ENCODE measurements at places on chromosomes 7 and 10.

- peak; percentile 35 for DNase-seq
Measured at GRCh38 chr7:97064972-97065587, 40.4 kb upstream of the DLX5 start.

GRCh38 chr10:123278445-123278844 is 124.2 kb downstream of the BUB3 start:
- no peak for DNase-seq

GRCh38 chr10:50615658-50616057 is 8.1 kb downstream of the SGMS1 start:
- peak; percentile 51 for DNase-seq

DNA sequence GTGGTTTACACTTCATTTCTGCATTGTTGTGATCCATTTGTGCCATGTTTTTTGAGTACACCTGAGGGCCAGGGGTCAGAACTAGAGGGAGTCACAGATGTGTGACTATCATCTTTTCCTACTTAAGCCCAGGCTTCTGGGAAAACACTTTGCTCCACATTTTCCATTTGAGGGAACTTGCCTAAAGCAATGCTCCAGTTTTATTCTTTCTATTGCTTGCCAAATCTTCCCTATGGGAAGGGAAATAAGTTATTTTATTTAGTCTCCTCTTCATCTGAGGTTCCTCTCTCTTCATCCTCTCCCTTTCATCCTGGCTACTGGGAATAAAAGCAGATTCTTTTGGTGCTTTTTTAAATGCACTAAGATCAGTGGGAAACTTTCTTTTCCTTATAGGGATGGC is 179.9 kb upstream of the PRSS58 start:
- DNase-seq, result no peak

- DNase-seq, result no peak
Measured at GRCh38 chr7:27193335-27194001, 6.4 kb downstream of the HOXA13 start.

- DNase-seq, result no peak
Measured at GRCh38 chr10:61486738-61487396, 33.7 kb upstream of the TMEM26 start.

GRCh38 chr10:93746844-93747284 is 10.9 kb upstream of the LGI1 start:
- DNase-seq, result no peak

- no peak for DNase-seq
Measured at GRCh38 chr10:1634239-1634638, 103.1 kb downstream of the ADARB2 start.

DNA sequence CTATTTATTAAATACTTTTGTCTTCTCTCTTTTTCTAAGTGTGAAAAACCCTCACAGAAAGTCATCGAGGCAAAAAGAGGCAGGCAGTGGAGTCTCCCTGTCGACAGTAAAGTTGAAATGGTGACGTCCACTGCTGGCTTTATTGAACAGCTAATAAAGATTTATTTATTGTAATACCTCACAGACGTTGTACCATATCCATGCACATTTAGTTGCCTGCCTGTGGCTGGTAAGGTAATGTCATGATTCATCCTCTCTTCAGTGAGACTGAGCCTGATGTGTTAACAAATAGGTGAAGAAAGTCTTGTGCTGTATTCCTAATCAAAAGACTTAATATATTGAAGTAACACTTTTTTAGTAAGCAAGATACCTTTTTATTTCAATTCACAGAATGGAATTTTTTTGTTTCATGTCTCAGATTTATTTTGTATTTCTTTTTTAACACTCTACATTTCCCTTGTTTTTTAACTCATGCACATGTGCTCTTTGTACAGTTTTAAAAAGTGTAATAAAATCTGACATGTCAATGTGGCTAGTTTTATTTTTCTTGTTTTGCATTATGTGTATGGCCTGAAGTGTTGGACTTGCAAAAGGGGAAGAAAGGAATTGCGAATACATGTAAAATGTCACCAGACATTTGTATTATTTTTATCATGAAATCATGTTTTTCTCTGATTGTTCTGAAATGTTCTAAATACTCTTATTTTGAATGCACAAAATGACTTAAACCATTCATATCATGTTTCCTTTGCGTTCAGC is 43.4 kb downstream of the TARP start:
- no peak for DNase-seq

DNA sequence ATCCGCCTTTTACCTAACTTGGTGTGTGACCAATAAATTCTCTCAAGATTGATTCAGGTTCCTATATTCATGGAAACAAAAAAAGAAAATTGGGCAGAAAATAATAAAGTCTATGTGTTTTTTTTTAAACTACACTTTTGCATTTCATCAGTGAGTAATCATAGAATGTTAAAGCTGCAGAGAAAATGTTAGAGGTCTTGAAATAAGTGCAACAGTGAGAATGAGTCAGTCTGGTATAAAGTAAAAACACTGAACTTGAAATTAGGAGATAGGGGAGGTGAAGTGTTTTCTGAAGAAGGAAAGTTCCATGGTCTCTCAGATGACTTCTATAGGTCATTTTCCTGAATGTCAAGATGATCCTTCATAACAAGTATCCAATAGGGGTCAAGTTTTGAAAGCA is 202.6 kb upstream of the NRP1 start:
- no peak for DNase-seq

GRCh38 chr10:112789248-112789647 is 160.8 kb upstream of the TCF7L2 start:
- DNase-seq, result no peak

- no peak for DNase-seq
Measured at GRCh38 chr7:147535701-147536111, 1054.9 kb upstream of the C7orf33 start.

DNA sequence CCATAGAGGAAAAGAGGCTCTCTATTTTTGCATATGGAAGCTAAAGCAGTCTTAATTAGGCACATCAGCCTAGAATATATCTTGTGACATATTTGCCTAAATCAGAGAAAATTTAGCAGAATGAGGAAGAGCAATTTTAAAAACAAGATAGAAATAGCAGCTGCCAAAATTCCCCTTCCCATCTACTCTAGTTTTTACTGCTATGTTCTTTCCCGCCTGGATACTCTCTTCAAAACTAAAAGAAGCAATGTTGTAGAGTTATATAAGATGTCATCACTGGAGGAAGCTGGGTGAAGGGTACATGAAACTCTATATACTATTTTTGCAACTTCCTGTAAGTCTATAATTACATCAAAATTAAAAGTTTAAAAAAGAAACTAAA is 87.0 kb downstream of the ARMH3 start:
- no peak for DNase-seq

DNA sequence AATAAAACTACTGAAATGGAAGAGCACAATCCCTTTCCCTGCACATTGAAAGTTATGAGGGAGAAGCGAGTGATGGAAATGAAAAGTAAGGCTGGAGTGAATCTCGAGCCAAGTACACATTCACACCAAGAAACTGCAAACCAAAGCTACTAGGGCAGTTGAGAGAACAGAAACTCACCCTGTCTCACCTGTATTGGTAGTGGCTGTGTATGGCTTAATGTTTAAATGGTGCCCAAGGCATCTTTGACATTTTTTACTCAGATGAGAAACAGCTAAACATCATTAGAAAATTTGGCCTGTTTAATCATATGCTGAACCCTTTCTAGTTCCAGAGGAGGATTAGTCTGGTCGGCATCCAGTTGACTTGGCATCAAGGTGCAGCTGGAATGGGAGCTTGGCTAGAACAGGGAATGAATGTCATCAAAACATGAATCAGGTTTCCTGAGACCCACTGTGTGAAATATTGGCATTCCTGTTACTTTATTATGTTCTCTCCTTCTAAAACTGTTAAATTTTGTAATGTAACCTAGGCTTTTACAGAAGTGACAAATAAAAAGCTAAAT is 840.8 kb downstream of the GRM8 start:
- no peak for DNase-seq

DNA sequence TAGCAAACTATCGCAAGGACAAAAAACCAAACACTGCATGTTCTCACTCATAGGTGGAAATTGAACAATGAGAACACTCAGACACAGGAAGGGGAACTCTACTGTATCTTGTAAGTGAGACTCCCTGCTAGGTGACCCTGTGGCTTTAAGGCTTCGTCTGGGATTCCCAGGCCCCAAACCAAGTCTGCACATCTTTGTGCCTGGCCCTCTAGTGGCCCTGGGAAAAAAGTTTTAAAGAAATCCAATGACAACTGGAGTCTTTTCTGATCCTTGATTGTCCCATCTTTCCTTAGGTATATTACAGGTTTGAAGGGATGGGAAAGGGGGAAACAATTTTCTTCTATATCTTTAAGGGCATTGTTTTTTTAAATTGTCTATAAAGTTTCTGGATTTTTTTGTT is 10.6 kb upstream of the LIPM start:
- no peak for DNase-seq

- no peak for DNase-seq
Measured at GRCh38 chr10:18352175-18352574, 212.0 kb downstream of the CACNB2 start.

GRCh38 chr7:70738151-70738885 is 393.6 kb upstream of the GALNT17 start:
- DNase-seq, result no peak

DNA sequence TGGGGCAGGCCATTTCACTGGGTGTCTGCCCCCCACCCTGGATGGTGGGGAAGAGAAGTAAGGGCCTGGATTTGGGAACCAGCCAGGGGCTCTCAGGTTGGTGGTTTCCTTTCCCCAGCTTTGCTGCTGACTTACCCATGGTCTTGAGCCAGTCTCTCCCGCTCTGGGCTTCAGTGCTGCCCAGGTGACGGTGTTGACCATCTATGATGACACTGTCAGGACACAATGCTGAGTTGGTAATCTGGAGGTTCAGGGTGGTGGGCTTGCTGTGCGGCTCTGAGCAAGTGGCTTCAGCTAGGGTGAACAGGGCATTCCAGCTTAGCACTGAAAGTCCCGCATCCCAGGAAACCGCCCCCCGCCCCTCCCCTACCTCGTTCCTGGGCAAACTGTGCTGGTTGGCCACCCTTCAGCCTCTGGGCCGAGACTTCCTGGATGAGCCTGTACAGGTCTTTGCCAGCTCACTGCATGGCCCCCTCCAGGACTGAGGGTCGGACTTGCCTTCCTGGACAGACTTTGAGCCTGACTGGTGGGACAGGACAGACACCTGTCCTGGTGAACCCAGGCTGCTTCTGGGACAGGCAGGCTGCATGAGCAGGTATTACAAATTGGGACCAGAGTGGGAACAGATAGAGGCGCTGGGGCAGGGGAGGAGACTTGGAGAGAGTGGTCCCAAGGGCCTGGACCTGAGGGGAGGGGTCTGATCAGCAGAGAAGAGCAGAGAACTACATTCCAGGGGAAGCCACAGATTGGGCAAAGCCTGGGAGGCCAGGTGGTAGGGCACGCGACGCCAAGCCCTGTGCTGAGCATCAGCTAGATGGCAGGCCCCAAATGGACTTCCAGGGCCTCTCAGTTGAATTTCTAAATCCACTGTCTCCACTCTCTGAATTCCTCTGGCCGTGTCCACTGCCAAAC is 19.9 kb upstream of the ZMIZ1 start:
- no peak for DNase-seq

GRCh38 chr7:23254051-23254681 is 7.6 kb downstream of the GPNMB start:
- DNase-seq, result no peak

- no peak for DNase-seq
Measured at GRCh38 chr10:79232864-79233263, 114.4 kb upstream of the PPIF start.

- no peak for DNase-seq
Measured at GRCh38 chr7:18265611-18266281, 229.8 kb upstream of the HDAC9 start.

GRCh38 chr10:60257767-60258428 is 131.8 kb downstream of the ANK3 start:
- no peak for DNase-seq

DNA sequence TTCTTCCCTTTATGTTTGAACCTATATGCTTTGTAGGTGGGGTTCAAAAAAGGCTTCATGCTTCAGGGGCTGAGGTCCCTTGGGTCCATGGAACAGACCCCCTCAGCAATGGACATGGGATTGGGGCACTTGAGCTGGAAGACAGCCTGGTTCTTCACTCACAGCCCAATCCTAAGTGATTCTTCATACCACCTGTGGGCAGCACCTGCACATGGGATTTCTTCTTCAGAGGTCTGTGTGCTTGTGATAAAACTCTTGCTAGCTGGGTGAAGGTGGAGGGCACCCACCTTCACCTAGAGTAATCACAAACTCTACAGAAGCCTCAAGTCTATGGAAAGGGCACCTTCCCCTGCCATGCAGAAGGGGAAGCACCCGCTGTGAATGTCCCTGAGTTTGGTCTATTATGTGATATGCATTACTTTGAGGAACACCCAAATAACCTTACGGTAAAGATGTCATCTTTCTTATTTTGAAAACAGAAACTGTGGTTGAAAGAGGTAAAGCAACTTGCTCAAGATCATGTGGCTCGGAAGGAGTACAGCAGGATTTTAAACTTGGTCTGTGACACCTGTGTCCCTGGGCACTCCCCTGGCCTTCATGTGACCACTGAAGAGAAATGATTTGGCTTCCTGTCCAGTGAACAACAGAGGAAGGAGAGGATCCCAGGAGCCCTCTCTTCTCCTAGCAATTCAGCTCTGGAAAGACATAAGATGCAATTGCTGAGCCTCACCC is 469.5 kb upstream of the ZMIZ1 start:
- DNase-seq, result no peak

- no peak for DNase-seq
Measured at GRCh38 chr7:41189866-41190265, 513.0 kb downstream of the INHBA start.

GRCh38 chr7:24227603-24228359 is 56.2 kb upstream of the NPY start:
- DNase-seq, result no peak

- no peak for DNase-seq
Measured at GRCh38 chr7:47288060-47288459, 293.9 kb downstream of the TNS3 start.

GRCh38 chr10:63549810-63550209 is 28.6 kb downstream of the REEP3 start:
- DNase-seq, result no peak

DNA sequence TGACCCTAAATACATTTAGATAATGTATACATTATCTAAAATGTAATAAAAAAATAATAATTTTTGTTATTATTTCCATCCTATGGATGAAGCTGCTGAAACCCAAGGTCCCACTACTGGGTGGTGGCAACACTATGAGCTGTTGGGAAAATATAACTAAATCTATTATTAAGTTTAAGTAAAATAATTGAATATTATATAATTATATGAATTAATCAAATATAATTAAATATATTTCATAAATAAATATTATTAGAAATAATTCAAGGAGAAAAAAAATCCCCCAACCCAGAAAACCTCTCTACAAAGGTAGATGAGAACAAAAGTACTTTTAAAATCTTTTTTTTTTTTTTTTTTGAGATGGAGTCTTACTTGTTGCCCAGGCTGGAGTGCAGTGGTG is 7.9 kb downstream of the PRSS58 start:
- DNase-seq, result no peak
